ENCODE measurements at places on chromosomes 7 and 10.

DNA sequence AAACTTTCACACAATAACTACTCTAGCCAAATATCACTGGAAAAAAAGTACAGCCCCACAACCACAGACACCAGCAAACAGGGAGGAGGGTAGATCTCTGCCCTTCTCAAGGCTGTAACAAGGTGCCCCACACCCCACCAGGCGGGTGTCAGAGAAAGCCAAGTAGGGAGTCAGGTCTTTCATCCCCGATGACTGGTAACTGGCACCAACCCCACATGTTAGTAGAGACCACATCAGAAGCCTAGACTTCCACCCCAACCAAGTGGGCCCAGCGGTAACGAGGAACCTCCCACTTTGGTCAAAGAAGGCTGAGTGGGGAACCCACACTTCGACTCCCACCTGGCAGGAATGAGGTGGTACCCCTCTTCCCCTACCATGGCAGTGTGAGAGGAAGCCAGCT is 16.4 kb upstream of the RUFY2 start:
- no peak for DNase-seq

DNA sequence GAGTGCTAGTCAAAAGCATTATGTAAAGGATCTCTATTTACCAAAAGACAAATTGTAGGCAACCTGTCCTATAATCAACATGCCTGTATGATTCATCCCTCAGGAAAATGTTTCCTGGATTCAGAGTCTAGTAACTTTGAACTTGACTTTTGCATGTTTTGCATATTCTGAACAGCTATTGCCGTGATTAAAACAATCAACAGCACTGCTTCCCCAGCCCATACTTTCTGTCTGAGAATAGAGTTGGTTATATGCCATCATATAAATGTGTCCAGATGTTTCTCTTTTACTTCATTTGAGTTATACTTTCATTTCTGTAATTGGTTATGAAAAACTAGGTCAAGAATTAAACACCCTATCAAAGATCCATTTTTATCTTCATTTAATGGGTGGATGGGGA is 83.5 kb downstream of the ZMYND11 start:
- DNase-seq = no peak

DNA sequence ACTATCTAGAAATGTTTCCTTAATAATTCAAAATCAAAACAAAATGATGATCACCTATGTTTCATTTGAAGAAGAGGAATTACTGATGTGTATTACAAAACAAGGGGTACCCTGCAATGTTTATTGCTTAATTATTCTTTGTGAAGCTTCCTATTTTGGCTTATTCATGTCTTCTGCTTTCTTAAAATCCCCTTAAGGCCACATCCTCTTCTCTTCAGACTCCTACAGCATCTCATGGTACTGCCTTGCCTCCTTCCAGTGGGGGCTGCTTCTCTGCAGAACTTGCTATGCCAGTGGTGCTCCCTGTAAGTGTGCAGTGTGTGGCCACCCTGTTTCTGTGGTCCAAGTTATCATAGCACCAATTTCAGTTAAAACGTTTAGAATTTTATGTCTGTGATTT is 35.0 kb downstream of the CCDC146 start:
- DNase-seq = no peak

DNA sequence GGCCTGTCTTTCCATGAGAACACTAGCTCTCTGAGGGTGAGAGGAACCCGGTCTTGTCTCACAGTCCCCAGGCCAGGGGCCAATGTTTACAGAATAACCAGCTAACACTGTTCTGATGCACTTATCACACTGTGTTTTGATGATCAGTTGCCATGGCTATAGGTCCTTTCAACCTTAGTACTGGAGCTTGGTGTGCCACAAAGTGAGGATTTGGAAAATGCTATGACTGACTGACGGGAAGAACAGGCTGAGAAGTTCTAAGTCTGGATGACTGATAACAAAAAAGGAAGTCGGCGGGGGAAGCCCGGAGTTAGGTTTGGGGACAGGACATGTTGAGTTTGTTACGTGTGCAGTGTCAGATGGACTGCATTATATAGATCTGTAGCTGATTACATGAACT is 141.8 kb downstream of the CTTNBP2 start:
- no peak for DNase-seq

GRCh38 chr10:100693821-100694220 is 51.6 kb upstream of the PAX2 start:
- no peak for DNase-seq

GRCh38 chr10:20963721-20964595 is 66.8 kb upstream of the NEBL start:
- DNase-seq = no peak

GRCh38 chr7:154744861-154745258 is 258.1 kb downstream of the PAXIP1 start:
- DNase-seq = no peak

DNA sequence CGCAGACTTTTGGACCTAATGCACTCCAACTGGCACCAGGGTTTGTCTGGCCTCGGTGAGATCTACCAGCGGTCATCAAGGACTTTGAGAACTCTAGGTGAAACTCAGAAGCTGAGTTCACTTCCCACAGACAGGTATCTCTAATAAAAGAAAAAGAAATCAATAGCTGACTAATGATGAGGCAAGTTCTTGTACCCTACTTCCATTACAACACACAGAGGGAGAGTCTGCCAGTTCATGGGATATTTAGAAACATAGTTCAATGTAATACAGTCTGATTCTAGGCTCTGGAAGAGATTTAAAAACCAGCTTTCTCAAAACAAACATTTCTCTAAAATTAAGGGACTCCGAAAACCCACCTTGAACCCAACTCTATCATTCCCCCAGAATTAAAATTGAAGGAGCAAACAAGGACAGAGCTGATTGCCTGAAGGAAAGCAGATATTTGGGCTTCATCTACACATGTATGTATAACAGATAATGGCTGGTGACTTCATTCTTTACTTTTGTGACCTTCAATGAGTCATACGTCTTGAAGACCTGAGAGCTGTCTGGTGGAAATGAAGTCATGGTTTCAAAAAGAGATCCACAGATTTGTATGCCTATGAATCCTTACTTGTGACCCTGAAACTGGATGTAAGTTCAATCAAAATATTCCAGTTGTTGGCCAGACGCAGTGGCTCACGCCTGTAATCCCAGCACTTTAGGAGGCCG is 2.7 kb upstream of the PNLIPRP1 start:
- DNase-seq = no peak

DNA sequence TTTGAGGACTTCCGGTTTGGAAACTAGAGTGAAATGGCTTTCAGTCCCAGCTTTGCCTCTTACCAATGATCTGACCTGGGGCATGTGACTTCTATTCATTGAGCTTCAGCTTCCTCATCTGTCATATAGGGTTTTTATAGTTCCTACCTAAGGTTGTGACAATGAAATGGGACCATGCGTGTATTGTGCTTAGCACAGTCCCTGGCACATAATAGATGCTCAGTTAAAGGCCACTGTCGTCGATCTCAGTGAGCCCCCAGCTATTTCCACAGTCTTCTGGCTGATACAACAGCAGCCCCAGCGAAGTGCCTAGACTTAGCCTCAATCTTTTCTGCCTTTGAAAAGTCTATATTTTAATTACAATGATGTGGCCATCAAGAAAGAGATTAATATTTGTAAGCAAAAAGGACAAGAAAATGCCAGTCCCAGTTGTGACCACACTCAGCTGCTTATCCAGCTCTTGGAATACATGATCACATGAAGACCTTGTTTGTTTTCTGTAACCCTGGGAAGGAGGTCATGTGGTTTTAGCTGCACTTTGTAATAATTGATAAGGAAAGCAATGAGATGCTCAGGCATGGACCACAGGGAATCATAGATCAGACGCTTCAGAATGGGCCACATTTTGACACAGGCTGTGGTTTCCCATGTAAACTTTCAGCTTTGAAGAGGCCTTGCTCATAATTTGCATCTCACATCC is 44.6 kb downstream of the VWA2 start:
- DNase-seq = no peak

- DNase-seq = peak; percentile 6
These were observed 132.9 kb downstream of the FAM204A start for GRCh38 chr10:118209215-118209614.

- no peak for DNase-seq
These were observed 56.3 kb downstream of the SFMBT2 start for GRCh38 chr10:7354330-7355047.

- no peak for DNase-seq
These were observed 114.1 kb downstream of the EMX2 start for GRCh38 chr10:117656385-117657367.

DNA sequence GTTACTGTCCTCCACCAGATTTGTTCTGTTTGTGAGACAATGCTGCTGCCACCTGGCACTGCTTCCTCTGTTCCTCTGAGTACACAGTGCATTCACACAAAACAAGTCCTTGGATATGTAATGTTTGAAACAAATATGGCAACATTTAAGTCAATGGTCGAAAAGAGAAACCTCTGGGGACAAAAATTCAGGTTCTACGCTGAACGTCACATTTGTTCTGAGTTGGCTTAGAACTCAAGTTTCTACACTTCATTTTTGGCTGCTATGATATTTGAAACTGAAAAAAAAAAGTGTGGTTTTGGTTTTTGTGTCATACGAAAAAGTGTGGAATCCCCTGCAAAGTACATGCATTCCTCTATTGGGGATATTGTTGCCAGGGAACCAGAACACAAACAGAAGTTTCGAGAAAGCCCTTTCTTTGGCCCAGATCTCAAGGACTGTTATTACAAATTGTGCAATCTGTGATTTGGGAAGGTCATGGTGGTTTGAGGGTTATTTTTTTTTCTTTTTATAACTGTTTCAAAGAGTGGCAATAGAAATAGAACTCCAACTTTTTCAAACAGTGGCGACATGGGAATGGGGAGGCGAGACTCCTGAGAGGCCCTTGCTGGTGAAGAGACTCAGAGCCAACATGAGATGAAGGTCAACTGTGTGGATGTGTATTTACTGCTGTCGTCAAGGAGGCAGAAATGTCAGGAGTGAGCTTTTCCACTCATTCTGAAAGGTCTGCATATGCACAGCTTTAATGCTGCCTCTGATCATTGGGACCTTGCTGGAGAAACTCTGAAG is 127.5 kb downstream of the CUBN start:
- DNase-seq = no peak

GRCh38 chr10:124429576-124429975 is 10.9 kb upstream of the OAT start:
- DNase-seq = no peak

GRCh38 chr7:98202367-98203195 is 8.7 kb upstream of the BHLHA15 start:
- DNase-seq = no peak

DNA sequence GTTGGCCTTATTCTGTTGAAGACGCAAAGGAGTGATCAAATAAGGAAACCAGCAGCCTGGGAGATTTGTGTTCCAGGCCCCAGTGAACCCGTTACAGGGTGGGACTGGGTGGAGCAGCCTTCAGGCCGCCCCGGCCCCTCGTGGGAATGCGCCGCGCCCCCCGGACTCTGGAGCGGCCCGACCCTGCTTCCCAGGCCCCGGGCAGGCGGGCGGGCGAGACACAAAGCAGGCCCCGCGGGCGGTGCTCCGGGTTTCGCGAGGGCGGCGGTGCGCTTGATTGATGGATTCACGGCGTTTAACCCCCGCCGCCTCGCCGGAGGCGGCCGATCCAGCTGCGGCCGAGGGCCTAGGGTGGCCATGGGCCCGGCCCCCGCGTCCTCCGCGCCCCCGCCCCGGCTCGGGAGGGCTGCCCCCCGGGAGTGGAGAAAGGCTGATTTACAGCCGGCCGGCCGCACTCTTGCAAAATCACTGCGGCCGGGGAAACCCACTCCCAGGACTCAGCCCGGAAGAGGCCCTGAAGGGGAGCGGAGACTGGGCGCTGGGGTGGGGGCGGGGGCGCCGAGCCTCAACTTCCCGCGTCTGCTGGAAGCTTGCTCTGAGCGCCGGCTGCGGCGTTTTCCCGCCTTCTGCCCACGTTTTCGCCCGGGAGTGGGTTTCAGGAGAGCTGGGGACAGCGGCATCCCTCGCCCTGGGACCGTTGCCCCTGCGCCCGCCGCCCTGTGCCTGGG is 299.6 kb upstream of the NFE2L3 start:
- DNase-seq = no peak

GRCh38 chr10:62769574-62770242 is 34.8 kb upstream of the ADO start:
- DNase-seq = no peak

- DNase-seq = peak; percentile 54
These were observed at the start of gene SGPL1 for GRCh38 chr10:70815504-70816219. SGPL1 (plus strand) TSS chr10:70815948; CDS start chr10:70816854, 906 bp downstream.

GRCh38 chr7:100865938-100866728 is 1.1 kb upstream of the TRIP6 start:
- peak; percentile 53 for DNase-seq

GRCh38 chr10:127018298-127018650 is 113.0 kb downstream of the DOCK1 start:
- no peak for DNase-seq

GRCh38 chr7:7924303-7924702 is 44.3 kb upstream of the GLCCI1 start:
- DNase-seq = no peak

DNA sequence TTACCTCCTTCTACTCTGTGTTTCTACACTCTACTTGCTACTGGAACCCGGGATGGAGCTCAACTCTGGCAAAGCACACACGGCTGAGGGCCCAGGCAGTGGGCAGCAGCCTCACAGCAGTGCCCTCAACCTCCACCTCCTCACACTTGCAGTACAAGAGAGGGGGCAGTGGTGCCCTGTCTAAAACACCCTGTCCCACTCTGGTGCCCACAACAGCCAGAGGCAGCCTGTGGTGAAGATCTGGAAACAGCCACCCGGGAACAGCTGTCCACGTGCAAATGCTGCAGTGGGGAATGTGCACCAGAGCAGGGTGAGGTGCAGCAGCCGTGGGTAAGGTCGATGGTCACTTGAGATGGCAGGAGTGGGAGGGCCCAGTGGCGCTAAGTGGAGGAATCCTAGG is 13.7 kb downstream of the MAT1A start:
- no peak for DNase-seq

- no peak for DNase-seq
These were observed 75.2 kb downstream of the ST8SIA6 start for GRCh38 chr10:17379151-17379690.

DNA sequence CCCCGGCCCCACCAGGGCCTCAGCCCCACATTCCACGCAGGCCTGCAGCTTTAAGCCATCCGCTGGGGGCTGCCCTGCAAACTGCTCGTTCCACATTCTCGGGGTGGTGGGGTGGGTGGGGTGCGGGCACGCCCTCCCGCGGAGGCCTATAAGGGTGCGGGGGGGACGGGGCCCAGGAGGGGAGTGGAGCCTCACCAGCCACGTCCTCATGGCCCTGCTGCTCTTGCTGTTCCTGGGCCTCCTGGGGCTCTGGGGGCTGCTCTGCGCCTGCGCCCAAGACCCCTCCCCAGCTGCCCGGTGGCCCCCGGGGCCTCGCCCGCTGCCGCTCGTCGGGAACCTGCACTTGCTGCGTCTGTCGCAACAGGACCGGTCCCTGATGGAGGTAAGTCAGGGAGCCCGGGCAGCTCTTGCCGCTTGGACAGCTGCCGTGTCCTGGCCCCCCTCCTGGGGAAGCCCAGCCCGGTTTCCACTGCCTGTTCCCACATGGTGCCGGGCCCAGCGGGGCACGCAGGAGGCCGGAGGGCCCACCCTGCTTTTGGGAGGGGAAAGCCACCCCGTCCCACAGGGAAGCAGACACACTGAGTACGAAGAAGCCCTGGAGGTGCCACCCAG is at the start of gene CYP2W1:
Gene CYP2W1, plus strand, starts transcription at position 178 of the 612 bp plus-strand sequence. Its CDS starts 31 bp downstream, at position 209.
- no peak for DNase-seq

All from occipital lobe (tissue), 3 donors.